ENCODE measurements at places on chromosomes 2 and 18.

- DNase-seq = no peak
These were observed 3.6 kb downstream of the ITM2C start for GRCh38 chr2:230868161-230868946.

DNA sequence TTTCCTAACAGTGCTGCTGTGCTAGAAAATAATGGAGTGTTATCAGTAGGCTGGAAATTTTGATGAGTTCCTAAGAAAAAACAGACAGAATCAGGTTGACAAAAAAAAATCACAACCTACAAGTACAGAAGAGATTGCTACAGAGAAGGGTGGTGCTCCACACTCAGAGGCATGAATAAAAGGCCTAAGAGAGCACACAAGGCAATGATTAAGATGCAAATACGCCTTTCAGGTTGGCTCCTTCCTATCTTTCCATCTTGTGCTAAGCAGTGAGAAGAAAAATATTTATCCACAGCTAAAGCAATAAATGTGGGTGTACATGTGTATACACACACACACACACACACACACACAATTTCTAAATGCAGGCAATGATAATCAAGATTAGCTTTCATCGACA is 130.6 kb upstream of the UBE2E3 start:
- no peak for DNase-seq

DNA sequence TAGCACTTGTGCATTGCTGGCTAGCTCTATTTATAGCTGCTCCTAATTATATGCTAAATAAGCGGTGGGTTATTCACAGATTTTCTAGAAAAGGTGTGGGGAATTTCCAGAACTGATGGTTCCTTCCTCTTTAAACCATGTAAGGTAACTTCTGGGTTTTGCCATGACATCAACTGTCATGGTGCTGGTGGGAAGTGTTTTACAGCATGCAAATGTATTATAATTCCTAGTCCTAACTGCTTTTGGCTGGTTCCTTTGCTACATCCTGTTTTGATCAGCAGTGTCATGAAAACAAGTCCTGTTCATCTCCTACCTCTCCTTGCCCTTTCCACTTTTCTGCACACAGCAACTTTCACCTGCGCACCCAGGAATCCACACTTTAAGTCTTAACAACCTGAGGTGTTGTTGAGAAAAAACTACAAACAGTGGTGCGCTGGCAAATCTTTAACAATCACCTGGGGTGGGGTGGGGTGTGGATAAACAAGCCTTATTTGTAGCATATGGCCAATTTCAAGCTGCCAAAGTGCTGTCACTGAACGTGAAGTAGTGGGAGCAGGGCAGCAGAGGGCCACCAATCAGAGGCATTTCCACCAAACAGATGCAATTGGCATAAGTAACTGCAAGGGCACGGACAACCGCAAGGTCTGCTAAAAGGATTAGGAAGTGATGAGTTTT is 33.4 kb upstream of the SKOR2 start:
- DNase-seq = no peak

GRCh38 chr2:122081751-122082150 is 326.3 kb downstream of the TSN start:
- DNase-seq = no peak

DNA sequence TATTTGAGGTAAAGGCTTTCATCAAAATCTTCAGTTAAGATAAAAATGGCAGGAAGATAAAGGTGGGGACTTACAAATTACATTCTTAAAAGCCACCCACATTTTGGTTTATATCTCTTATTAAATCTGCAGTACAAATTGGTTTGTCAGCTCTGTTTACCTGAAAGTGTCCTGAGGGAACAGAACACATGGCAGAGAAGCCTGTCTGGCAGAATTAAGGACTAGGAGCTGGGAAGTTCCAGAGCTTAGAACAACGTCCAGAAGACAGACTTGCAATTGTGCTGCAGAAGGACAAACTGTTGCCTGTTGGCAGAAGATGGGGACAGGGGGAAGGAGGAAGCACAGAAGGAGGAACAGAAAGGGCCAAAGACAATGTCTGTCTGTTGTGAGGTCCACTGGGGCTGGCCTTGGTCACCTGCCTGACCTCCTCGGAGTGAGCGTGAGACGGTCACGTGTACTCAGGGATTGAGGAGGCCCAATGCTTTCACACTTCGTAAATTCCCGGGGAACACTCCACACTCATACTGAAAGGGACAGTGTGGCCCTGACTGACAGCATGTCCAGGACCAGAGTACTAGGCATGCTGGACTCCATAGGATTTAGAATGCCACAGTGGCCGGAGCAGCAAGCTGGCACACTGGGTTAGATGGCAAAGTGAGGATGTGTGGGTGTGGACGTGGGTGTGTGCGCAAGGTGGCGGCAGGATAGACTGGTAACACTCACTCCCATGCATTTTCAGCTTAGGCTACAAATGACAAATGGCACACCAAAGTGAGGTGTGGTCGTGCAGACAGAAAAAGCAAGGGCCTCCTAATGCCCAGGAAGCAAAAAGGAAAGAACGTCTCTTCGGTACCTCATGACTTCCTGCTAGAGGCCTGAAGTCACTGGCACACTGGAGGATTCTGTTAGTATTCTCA is 210.9 kb upstream of the REV1 start:
- no peak for DNase-seq

DNA sequence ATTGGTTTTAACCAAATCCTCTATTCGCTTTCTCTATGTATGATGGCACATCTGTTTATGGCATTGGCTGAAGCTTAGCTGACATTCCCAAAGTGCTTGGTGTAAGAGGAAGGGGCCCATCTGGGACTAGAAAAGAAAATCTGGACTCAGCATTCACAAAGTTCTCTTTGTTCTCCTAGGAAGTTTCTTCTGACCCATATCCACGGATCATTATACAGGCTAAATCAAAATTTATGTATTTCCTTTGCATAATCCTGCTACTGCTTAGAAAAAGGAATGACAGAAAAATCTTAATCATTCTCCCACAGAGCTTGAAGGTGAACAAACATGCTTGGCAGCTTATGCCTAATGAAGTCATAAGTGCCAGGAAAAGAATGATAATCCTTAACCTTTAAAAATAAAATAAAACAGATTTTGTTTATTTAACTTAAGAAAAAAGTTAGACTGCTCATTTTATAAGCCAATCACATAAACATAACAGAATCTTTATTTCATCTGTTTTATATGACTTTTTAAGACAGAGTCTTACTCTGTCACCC is 88.4 kb downstream of the NYAP2 start:
- no peak for DNase-seq
